ENCODE measurements at places on chromosomes 5 and 9.
A peak's percentile ranks its signal among the peaks of the same experiment; 100 is the strongest.

DNA sequence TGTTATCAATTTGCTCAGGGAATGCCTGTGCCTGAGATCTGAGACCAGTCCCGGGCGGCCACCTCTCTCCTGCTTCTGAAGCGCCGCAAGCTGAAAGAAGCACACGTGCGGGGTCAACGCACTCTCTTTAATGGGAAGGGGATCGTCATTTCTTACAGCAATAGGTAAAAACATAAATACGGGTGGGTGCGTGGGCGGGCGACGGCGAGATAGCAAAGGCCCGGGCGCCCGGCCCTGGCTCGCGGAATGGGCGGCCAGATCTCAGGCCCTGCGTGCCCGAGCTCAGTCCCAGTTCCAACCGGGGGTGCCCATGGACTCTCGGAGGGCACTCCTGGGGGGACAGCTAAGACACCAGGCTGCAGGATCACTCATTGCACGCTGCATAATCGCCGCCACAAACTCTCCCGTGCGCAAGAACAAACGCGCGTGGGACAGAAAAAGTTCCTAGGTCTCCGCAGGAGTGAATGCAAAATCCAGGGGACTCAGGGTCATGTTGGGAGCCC, 3.0 kb downstream of the NKX2-5 start:
- no peak for DNase-seq

GRCh38 chr5:175718401-175719108, 60.7 kb downstream of the HRH2 start:
- DNase-seq, result peak; percentile 74

DNA sequence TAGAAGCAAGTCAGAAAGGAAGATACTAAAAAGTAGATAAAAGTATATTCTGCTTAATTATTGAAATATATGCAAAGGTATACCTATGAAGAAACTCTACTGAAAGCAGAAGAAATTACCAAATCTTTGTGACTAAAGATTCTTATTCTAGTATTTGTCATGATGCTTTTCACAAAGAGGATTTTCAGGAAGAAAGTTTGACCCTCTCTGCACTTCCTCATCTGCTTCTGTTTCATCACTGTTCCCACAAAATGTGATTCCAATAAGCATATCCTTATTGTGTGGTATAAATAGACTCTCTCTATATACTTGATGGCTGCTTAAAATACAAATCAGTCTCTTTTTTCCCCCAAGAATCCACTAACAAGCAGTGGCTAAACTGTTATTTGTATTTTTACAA, 2139.6 kb upstream of the ACO1 start:
- DNase-seq, result no peak

- DNase-seq, result peak; percentile 41
Observed at GRCh38 chr9:22446950-22447617, 460 bp downstream of the DMRTA1 start.

- peak; percentile 50 for DNase-seq
Observed at GRCh38 chr5:6291961-6292360, 86.4 kb downstream of the MED10 start.

- no peak for DNase-seq
Observed at GRCh38 chr5:15069407-15069905, 197.9 kb upstream of the ANKH start.

DNA sequence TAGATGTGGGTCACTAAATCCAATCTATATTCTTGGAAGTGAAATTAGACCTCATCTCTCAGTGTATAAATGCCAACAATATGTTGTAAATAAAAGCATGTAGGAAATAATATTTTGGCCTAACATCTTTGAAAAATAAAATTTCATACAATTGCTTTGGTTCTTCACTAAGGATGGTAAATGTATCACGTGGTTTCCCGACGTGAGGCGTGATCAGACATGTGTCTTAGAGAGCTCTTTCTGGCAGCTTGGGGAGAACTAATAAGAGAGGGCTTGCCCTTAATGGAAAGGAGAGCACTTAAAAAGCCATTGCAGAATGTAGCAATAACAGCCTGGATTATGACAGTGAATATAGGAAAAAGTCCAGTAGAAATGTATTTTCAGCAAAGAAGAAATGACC, 602.6 kb downstream of the CDH12 start:
- DNase-seq, result no peak

GRCh38 chr5:74630453-74631066, 10.0 kb downstream of the ENC1 start:
- DNase-seq, result no peak

DNA sequence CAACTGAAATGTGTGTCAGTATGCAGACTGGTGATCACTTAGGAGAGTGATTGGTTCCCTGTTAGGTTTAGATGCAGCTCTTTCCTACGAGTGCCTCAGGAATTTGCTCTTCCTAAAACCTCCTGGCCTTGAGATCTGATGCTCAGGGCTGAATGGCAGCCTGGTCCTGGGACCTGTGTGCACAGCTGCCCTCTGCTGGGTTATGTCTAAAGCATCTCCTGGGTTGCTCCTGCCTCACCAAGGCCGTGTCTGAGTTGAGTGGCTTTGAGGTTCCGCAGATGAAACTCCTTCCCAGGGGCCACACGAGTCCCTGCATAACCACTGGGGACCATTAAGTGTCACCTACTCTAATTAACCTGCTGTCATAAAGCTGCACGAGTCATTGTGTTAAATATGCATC, 59.5 kb downstream of the MVB12B start:
- DNase-seq, result no peak

GRCh38 chr5:165559645-165560044, 2054.2 kb downstream of the MAT2B start:
- no peak for DNase-seq

GRCh38 chr9:111937781-111938426, 41.3 kb downstream of the UGCG start:
- peak; percentile 62 for DNase-seq

DNA sequence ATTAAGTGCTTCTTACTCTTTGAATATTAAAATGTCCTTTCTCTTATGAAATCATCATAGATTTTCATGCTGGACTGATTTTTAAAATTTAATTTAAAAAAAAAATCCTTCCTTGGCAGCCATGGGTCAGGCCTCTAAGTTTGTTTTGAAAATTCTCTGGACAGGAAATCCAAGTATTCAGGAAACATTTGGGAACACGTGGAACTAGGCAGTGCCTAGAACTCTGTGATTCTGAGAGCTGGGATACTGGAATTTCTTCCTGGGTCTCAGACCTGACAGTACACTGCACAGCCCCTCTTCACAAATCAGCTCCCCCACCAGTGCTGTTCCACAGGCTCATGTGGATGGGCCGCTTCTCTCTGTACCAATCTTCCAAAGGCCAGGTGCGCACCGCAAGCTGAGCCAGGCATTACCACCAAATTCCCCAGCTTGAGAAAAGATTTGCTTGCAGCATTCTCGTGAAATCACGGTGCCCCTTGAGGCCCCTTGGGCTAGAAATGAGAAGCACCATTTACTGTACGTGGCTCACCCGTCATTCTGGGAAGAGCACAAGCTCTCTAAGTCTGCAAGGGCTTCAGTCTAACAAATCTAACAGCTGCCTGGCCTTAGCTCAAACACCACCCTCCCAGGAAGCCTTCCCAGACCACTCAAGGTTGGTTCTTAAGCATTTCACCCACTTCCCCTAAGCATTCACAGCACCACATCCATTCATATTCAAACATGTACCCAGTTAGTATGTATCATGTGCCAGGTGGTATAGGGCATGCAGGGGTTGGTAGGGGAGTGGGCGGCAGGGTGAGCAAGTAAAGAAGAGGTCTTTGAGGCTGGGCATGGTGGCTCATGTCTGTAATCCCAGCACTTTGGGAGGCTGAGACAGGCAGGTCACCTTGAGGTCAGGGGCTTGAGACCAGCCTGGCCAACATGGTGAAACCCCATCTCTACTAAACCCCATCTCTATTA, 26.5 kb downstream of the B4GALT1 start:
- no peak for DNase-seq

DNA sequence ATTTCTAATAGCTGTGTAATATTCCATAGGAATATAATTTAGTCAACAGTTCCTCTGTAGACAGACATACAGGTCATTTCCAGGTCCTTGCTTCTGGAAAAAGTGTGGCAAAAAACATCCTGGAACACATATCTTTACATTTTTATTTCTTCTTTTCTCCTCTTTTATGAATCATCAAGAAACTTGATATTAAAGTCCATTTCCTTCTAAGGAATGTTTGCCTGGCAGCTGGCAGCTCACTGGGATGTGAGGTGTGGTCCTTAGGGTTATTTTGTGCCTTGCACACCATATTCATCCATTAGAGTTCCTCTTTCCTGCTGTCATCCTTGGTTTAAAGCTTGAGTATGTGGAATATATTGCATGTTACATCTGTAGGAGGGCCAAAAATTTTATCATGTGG, 122.0 kb downstream of the GALNT10 start:
- no peak for DNase-seq

DNA sequence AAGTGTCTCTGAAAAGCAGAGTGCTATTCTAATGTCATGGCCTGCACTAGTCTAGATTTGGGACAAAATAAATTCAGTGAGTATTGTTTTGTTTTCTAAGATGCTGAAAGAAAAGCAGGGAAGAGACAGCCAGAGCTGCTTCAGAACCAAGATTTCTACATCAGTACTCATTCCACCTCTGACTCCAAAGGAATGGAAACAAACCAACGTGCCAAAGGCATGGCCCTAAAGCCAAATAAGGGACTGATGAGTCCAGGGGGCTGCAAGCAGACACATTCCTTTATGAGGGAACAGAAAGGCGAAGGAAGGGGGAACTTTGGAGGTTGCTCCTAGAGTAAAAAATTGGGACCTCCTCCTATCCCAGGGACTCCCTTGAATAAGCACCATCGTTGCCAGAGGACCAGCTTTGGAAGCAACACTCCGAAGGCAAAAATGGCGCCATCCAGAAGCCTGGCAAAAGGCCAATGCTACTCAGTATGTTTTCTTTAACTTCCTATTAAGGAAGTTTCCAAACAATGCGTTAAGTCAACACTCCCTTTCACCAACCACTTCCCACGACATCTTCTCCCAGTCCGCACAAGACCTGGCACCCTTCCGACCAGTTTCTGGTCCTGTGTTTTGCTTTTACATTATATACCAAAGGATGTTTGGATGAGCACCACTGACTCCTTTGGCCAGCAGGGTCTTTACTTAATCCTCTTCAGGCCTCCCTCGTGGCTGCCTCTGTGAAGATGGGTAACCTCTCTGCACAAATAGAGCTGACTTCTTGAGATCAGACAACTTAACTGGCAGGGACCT, 31.6 kb downstream of the ADAM19 start:
- peak; percentile 51 for DNase-seq

DNA sequence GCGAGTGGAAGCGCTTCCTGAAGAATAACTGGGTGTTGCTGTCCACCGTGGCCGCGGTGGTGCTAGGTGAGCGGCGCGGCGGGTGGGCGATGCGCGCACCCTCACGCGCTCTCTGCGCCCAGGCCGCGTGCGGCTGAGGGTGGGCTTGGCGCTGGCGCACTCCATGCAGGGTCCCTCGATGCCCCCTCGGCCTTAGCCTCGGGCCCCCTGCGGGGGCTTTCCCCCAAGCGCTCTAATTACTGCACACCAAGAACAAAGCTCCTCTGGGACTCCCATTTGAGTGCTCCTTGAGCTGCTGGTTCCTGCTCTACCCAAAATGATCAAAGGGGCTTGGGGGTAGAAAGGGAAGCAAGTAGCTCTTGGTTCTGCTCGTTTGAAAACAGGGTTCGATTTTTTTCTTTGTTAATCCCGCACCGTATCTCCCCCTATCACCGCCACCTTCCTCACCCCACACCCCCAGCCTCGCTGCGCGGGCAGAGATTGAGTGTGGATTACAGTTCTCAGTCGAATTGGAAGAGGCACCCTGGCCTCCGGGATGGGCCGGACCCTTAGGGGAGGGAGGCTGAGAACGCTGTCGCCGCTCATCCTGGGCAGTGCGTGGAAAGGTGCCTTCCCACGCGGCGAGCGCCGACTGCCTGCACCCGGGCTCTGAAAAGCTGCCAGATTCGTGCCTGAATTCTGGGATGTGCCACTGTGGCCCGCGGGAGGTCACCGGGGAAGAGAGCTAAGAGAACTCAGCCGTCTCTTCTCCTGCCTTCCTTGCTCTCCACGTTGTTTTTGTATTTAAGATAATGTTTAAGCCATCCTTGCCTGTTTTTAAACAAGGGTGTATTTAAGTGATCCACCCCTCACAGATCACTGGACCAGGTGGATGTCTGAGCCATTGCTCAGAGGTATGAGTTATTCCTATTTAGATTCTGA, 697 bp downstream of the SLC1A1 start:
- DNase-seq, result no peak

GRCh38 chr9:115553060-115553773, 435.3 kb upstream of the TNC start:
- no peak for DNase-seq

DNA sequence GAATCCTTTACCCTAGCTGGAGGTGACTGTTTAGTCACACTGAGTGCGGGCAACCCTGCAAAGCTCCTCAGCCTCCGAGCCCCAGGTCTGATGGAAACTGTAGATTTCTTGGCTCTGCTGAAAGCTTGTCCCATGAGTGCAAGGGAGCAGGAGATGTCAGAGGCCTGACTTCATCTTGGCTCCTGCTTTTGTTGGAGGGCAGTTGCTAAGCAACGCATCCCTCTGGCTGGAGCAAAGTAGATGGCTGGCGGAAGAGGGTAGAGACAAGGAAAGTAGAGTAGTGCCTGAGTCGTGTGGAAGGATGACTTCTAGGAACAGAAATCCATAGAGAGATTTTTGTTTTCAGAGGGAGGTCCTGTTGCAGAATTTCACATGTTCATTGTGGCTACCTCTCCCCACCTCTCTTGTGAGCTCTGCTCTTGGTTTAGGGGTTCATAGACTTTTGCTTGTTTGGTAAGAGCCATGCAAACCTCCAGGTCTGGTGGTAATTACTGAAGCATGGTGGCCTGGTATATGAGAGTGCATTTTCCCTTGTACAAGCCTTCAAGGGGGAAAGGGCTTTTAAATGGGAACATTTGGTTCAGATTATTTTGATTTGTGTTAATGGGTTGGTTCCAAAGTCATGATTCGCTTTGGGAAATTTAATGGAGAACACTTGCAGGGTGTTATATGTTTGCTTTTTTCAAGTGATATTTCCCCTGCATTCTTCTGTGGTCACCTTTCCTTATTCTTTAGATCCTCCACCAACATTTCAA, 71.5 kb downstream of the ARHGAP26 start:
- DNase-seq, result no peak

- DNase-seq, result no peak
Observed at GRCh38 chr5:176632745-176633144, 2.3 kb downstream of the EIF4E1B start.

All from activated naive CD4-positive, alpha-beta T cell treated with anti-CD3 and anti-CD28 coated beads, Interleukin-2, amount 10 ng/mL, durations not matched to agents 7 days and 5 days (primary cell).